ENCODE measurements at places on chromosomes 5 and 9.

GRCh38 chr9:121354762-121355161 lies 15.3 kb downstream of the STOM start:
- DNase-seq = no peak

- DNase-seq = no peak
Measured at GRCh38 chr5:41403846-41404245, 106.6 kb downstream of the PLCXD3 start.

- no peak for DNase-seq
Measured at GRCh38 chr5:107743373-107744000, 72.8 kb upstream of the EFNA5 start.

DNA sequence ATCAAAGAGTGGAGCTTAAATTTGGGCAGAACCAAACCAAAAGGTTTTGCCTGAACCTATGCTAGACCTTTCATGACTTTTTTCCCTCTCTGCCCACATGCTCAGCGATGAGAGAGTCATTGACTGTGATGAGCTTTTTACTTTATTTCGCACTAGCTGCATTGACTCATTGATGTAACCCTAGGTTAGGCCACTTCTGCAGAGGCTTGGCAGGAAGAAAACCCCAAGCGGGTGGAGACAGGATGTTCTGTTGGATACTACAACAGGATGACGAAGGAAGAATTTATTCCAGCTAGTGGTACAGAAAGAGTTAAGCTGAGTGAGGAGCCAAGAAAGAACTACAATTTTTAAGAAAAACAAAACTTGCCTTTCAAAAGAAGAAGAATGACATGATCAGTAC lies 18.4 kb downstream of the AGXT2 start:
- no peak for DNase-seq

DNA sequence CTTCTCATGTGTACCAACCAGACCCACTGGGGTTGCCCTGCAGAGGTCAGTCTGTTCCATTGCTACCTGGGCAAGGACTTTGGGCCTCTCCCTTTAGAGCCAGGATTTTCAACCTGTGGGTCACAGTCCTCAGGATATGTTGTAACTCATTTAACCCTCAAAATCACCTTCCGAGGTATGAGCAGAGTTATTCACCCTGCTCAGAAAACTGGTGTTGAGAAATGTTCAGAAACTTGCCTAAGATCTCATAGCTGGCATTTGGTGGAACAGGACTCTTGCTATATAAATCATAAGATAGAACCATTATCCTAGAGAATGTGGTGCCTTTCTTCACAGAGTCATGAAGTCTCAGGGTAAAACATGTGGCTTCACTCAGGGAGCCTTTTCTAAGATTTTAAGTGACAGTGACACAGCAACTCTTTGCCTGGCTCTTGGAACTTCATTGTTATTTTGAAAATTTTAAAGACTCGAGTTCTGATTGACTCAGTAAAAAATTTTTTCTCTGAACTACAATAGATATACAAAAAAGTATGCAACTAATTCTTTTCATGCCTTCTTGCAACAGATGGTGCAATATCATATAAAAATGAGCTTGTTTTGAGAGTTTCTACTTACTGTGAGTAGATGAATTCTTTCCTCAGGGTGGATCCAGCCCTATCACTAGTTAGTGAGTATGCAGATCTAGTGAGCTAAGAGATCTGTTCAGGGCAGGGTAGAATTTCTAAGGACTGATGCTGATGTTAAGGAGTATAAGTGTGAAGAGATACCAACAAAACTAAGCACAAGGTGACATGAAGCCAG lies 29.5 kb downstream of the CAST start:
- no peak for DNase-seq
